ENCODE measurements at places on chromosomes 7 and 10.

DNA sequence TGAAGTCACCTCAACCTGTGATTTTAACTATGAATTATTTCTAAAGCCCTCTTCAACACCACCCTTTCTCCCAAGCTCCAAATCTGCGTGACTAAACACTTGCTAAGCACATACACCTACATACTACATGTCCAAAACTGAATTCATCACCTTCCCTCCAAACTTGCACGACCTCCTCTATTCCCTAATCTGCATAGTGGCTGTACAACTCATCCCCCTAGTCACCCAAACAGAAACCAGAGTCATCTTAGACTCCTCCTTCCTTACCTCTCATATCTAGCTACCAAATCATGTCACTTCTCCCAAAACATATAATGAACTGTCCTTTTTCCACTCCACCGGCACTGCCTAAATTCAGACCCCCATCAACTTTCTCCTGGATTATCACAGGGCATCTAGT lies 16.2 kb downstream of the ARHGAP21 start:
- DNase-seq = no peak

GRCh38 chr10:77441353-77442166 lies 196.0 kb downstream of the KCNMA1 start:
- DNase-seq = no peak

- DNase-seq = peak; percentile 12
Observed at GRCh38 chr7:97064972-97065587, 40.4 kb upstream of the DLX5 start.

DNA sequence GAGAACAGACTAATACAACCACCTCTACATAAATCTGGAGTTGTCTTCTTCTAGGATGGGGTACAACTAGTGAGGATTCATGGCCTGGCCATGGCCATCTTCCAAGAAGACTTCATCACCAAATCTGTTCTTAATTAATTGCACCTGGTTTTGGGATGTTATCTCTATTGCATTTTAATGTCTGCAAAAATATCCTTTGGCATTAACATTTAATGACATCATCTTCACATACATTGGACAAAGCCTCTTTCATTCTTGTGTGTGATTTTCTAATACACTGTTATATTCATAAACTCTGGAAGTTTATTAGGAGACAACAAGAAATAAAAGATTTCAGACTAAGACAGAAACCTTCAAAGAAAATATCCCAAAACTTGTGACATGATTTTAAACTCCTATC lies 124.2 kb upstream of the ABCB5 start:
- DNase-seq = peak; percentile 0

GRCh38 chr7:112505495-112505894 lies 24.7 kb downstream of the LSMEM1 start:
- no peak for DNase-seq

DNA sequence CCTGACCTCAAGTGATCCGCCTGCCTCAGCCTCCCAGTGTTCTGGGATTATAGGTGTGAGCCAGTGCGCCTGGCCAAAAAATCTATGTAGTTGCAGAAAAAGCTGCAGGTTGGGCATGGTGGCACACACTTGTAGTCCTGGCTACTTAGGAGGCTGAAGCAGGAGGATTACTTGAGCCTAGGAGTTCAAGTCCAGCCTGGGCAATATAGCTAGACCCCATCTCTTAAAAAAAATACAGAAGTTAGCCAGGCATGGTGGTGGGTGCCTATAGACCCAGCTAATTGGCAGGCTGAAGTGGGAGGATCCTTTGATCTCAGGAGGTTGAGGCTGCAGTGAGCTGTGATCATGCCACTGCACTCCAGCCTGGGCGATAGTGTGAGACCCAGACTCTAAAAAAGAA lies 24.8 kb upstream of the CAMK1D start:
- DNase-seq = no peak
